NCI-H2081 treated with DMSO at 0.1 percent for 48 hours (cell line): ENCODE measurements at places on chromosomes 4 and X.

DNA sequence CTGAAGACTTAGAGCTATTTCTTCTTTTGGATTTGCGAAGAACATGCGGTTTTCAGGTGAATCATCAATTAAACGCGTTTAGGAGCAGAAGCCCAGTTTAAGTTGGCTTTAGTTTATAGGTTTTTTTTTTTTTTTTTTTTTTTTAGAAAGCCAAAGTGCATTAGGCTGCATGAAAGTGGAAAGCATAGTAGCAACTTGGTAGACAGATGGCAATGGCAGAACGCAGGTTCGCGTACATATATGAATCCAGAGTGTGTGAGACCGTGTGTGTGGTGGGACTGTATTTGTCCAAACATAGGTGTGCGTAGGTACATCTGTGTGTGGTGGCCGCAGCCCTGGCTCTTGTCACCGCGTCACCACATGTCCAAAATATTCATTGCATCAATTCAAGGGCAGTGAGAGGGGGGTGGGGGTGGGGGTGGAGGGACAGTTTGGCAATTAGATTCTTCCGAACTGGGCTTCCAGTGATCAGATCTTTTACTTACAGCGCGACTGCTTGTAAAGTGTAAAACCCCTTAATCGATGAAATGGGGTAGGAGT is 901 bp downstream of the JADE1 start:
- no peak for DNase-seq

DNA sequence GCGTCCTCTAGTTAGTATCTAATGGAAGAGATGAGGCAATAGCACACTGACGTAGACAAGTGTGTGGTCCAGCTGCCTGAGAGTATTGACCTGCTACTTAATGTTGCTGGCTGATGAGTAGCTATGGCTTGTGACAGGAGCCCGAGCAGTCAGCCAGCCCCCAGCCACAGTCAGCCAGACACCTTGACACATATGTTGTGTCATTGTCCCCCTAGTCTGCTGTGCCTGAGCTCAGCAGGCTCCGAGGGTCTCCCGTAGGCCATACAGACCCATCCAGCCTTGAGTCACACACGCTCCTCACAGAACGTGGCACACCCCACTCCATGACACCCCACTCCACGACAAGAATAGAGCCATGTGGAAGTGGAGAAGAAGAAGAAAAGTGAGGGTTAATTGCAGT is 362.1 kb downstream of the UNC5C start:
- DNase-seq: no peak

DNA sequence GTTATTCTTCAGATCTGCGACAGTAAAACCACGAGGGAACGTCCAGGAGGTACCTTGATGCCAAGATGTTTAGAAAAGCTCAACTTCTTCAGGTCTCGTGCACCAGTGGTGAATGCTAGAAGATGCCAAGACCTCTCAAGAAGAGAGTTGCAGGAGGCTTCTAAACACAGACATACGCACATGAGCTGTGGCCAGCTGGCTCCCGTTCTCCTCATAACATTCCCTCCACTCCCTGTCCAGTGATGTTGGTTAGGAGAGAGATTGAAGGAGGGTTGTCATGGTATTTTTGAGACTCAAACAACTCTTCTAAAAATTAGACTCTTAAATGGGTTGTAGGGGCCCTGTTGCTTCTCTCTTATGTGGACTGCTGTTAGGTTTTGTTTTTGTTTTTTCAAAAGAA is 184.3 kb downstream of the QDPR start:
- DNase-seq: no peak

- no peak for DNase-seq
Measured at GRCh38 chrX:150051096-150051495, 112.8 kb upstream of the EOLA2 start.

DNA sequence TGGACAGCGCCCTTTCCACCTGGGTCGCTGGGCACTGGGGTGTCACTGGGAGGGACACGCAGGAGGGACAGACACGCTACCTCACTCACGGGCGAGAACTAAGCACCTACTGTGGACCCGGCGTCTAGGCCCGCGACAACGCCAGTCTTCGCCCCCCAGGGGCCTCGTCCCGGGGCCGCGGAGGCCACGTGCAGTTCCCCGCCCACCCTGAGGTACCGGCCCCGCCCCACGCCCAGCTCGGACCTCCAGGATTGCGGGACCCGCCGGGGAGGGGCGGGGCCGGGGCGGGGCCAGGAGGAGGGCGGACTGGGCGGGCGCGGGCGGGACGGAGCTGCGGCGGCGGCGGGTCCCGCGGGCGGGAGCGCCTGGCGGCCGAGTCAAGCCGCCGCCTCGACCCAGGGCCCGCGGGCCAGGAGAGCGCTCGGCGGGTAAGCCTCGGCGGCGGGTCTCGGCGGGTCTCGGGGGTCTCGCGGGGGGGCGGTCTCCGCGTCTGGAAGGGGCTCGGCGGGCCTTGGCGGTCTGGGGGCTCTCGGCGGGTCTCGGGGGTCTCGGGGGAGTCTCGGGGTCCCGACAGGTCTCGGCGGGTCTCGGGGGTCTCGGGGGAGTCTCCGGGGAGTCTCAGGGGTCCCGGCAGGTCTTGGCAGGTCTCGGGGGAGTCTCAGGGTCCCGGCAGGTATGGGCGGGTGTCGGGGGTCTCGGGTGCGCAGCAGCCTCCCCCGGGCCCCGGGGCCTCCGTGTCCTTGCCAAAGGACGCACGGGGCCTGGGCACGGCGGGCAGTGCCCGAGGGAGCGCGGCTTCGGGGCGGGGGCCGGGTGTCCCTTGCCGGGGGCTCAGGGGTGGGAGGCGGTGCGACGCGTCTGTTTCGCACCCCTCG is at the start of gene SH3BP2:
Gene SH3BP2 (plus strand): TSS at position 375 of the 875 bp plus-strand sequence. CDS start 27,533 bp downstream, outside the sequence.
- no peak for DNase-seq

DNA sequence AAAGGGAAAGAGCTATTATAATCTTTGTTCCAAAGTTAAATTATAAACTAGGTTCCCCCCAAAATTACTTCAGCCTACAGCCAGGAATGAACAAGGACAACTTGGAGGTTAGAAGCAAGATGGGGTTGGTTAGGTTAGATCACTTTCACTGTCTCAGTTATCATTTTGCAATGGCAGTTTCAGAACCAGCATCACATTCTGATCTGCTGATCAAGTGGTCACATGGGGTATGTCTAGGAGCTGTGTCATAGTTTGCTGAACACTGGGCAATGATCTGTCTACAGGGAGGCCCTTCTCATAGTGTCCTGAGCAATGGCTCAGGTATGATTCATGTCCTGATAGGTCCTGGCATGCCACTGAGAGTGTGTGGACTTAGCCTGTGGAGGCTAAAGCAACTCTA is 41.6 kb upstream of the XIAP start:
- no peak for DNase-seq

DNA sequence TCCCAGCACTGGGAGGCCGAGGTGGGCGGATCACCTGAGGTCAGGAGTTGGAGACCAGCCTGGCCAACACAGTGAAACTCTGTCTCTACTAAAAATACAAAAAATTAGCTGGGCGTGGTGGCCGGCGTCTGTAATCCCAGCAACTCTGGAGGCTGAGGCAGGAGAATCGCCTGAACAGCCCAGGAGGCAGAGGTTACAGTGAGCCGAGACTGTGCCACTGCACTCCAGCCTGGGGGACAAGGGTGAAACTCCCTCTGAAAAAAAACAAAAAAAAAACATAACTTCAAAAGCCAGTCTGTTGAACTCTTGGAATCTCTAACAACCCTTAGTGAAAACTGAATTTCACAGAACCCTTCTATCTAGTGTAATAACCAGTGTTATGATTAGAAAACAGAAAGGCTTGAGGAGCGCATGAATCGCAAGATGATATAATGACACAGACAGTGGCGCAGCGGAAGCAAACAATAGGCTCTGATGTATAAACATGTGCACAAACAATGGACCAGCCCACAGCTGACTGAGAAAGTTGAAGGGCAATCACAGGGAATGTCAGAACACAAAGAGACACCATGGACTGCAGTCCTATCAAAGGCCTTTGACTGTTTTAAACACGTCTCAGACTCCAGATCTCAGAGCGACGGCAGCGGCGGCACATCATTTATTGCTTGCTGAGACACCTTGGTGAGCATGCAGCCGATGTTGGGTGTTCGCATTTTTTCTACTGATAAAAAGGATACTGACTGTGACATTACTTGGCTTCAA is 81.6 kb downstream of the NSUN7 start:
- no peak for DNase-seq

GRCh38 chrX:51955200-51955599 is 61.8 kb downstream of the MAGED1 start:
- DNase-seq: no peak

DNA sequence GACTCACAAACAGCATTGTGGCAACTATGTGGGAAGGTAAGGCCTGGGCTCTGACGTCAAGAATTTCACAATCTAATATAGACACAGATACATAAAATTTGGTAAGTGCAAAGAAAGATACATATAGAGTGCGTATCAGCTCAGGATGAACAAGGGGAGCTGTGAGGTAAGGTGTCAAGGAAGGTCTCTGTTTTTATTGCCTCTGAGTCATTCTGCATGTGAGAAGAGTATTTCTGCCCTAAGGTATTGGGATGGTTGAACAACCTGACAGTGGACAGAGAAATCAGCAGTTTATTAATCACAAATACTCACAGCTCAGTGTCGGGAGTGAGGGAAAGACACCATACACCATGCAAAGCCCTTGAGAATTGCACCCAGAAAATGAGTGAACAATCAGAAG is 89.8 kb downstream of the COMMD8 start:
- DNase-seq: no peak
